ENCODE measurements at places on chromosomes 1 and 21. TPM values are rescaled to one million over a fixed set of nuclear protein-coding genes. Genes with fewer than 3 reads are reported as not detected.

NTNG1 gene
- total RNA-seq = 12.6 TPM

ITLN1 gene
- total RNA-seq = 295 TPM

OR2T35 gene
- not detected for total RNA-seq

CD48 gene
- 21.5 TPM for total RNA-seq

MCOLN3 gene
- total RNA-seq = 14.0 TPM

AURKAIP1 gene
- total RNA-seq = 92.1 TPM

HPCA gene
- total RNA-seq = not detected

OR6K3 gene
- total RNA-seq = 2.3 TPM

OR2L13 gene
- total RNA-seq = not detected

IL23R gene
- total RNA-seq = 0.20 TPM

TPM3 gene
- 326 TPM for total RNA-seq

VHLL gene
- not detected for total RNA-seq

WDTC1 gene
- 44.1 TPM for total RNA-seq

CD84 gene
- 20.7 TPM for total RNA-seq

SEC16B gene
- 2.2 TPM for total RNA-seq

CRYAA gene
- total RNA-seq = not detected

KRTAP13-1 gene
- not detected for total RNA-seq

AVPR1B gene
- total RNA-seq = not detected

DNA sequence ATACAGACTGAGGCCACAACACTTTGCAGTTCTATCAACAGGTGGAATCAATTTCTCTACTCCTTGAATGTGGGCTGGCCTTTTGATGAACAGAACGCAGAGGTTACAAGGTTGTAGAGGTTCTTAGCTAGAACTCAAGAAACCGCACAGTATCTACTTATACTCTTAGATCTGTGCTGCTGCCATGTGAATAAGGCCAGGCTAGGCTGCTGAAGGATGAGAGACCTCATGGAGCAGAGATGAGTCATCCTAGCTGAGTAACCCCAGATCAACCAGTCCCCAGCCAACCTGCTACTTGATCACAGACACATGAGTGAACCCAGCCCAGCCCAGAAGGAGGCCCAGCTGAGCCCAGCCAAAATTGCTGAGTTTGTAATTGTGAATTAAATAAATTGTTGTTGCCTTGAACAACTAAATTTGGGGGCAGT lies 35.3 kb upstream of the BCAR3 start:
- no peaks in the 10 kb centered on the region for H3K27me3 ChIP-seq
- no peak overlapping the region for H3K27ac ChIP-seq
- no peaks in the 10 kb centered on the region for H3K36me3 ChIP-seq
- no peak for DNase-seq
- no peak overlapping the region for H3K4me3 ChIP-seq

GRCh38 chr1:84687714-84688462 lies 2.4 kb downstream of the SSX2IP start:
- H3K4me1 ChIP-seq = peaks cover 8% of the 10 kb centered on the region
- H3K27me3 ChIP-seq = no peaks in the 10 kb centered on the region
- H3K36me3 ChIP-seq = no peaks in the 10 kb centered on the region
- no peak for DNase-seq

GRCh38 chr1:30783256-30783915 lies 25.8 kb upstream of the LAPTM5 start:
- no peaks in the 10 kb centered on the region for H3K36me3 ChIP-seq
- no peak overlapping the region for H3K4me3 ChIP-seq
- no peak overlapping the region for H3K27ac ChIP-seq
- peaks cover 18% of the 10 kb centered on the region for H3K4me1 ChIP-seq
- H3K27me3 ChIP-seq = no peaks in the 10 kb centered on the region

- peaks cover 6% of the 10 kb centered on the region for H3K27me3 ChIP-seq
- no peaks in the 10 kb centered on the region for H3K36me3 ChIP-seq
- H3K4me3 ChIP-seq = no peak overlapping the region
- no peaks in the 10 kb centered on the region for H3K4me1 ChIP-seq
Observed at GRCh38 chr1:57637155-57637554, 213.3 kb upstream of the DAB1 start.

DNA sequence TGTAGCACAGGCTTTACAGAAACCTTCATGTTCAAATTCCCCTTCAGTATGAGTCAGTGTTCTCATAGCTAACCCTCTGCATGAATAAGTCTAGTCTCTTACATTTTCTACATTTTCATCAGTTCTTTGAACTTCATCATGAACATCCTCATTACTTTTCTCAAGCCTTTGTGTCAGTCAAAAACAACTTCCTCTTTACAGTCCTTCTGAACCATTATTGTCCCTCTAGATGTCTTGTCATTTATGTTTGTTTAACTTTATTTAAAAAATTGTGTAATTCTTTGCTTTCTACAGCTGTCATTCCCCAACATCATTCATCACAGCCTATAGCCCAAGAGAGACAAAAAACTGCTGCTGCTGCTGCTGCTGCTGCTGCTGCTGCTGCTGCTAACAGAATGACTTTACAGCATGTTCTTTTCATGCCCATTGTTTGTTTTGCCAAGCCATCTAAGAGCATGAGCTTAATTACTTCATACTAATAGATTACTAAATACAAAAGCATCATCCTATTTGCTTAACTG lies 133.1 kb downstream of the LRRC40 start:
- no peak for DNase-seq
- no peak overlapping the region for H3K4me3 ChIP-seq
- H3K27ac ChIP-seq = no peak overlapping the region
- H3K36me3 ChIP-seq = no peaks in the 10 kb centered on the region
- H3K4me1 ChIP-seq = no peaks in the 10 kb centered on the region

GRCh38 chr1:197775282-197776262 lies at the start of gene DENND1B:
TSS of gene DENND1B (minus strand) at chr1:197775480. CDS start at chr1:197775155, 325 bp downstream.
- H3K4me1 ChIP-seq = peaks cover 25% of the 10 kb centered on the region
- no peaks in the 10 kb centered on the region for H3K36me3 ChIP-seq

- DNase-seq = no peak
- no peaks in the 10 kb centered on the region for H3K4me1 ChIP-seq
- no peaks in the 10 kb centered on the region for H3K36me3 ChIP-seq
- no peak overlapping the region for H3K4me3 ChIP-seq
- H3K27me3 ChIP-seq = no peaks in the 10 kb centered on the region
Observed at GRCh38 chr1:180757657-180758056, 125.8 kb downstream of the XPR1 start.

- DNase-seq = no peak
- no peaks in the 10 kb centered on the region for H3K27me3 ChIP-seq
- H3K4me3 ChIP-seq = no peak overlapping the region
- no peaks in the 10 kb centered on the region for H3K36me3 ChIP-seq
- H3K4me1 ChIP-seq = no peaks in the 10 kb centered on the region
- H3K27ac ChIP-seq = no peak overlapping the region
Observed at GRCh38 chr1:211627259-211627658, 48.2 kb downstream of the NEK2 start.

DNA sequence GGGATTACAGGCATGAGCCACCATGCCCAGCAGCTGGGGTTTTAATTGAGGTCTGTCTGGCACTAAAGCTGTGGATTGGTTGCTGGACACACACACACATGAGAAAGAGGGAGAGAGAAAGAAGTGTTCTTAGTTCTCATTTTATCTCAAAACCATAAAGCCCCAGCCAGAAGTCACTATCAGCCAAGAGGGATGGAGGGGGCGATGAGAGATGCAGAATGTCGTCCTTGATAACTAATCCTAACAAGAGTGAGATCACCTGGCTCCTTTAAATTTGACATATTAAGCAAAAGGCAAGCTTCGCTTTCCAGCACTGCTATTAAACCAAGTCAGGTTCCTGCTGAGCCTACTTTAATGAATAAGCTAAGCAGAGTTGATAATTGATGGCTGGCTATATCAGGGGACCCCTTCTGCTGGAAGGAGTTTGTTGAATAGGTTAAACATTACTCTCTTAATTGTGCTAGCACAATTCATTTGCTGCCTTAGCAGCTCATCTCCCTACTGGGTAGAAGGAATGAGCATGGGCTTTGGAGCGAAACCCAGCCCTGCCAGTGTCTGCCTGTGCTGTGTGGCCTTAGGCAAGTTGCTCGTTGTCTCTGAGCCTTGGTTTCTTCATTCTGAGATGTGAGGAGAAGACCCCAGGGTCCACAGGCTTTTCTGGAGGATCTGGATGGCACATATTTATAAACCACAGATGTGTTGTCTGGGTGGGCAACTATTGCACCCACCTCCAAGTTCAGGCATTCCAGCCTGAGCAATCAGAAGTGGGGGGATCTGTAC lies 50.8 kb downstream of the ALPL start:
- H3K4me3 ChIP-seq = no peak overlapping the region
- no peaks in the 10 kb centered on the region for H3K27me3 ChIP-seq
- no peaks in the 10 kb centered on the region for H3K4me1 ChIP-seq
- H3K36me3 ChIP-seq = no peaks in the 10 kb centered on the region
- no peak overlapping the region for H3K27ac ChIP-seq

DNA sequence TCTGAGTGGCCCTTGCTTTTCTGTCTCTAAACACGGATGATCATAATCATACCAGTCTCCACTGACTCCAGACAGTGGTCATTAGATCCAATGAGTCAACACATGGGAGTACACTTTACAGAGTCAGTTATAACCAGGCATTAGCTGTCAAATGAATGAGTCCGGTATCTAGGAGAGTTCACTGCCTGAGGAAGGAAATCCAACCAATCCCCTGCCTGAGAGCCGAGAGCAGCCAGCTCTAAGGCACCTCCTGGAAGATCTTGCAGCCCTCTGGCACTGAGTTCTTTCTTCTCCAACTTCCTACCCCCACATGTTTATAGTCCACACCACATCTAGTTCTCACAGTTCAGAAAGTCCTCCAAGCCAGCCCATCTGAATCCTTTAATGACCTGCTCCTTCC lies 29.4 kb upstream of the RBM15 start:
- H3K27me3 ChIP-seq = no peaks in the 10 kb centered on the region
- no peak overlapping the region for H3K4me3 ChIP-seq
- DNase-seq = no peak

DNA sequence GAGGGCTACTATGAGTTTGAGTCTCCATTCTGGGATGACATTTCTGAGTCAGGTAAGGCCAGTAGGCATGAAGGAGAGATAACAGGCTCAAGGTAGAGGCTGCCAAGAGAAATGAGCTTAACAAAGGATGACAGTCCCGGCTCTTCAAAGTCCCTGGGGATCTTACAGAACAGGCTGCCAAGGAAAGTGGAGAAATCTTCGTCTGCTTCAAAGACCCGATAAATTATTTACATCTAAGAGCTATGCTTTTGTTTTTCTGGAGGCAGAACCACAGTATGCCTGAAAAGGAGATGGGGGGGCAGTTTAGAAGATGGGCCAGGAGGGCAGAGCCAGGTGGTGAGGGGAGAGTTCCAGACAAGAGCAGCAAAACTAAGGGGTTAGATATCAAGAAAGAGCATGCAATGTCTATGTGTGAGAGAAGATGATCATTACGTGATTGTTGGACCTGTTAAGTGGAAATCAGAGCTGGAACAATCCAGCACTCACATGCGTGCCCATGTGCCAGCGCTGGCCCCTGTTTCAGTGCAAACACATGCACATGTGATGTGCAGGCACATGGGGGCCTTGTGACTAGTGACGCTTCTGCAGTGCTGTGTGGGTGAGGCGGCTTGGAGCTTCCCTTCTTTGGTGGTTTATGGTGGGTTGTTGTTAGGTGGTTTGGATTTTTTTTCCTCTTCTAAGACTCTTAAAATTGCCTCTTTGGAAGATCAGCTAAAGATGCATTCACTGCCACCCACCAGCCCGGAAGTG lies 25.7 kb downstream of the CAMK1G start:
- no peak overlapping the region for H3K27ac ChIP-seq
- H3K36me3 ChIP-seq = no peaks in the 10 kb centered on the region
- DNase-seq = peak; percentile 79

DNA sequence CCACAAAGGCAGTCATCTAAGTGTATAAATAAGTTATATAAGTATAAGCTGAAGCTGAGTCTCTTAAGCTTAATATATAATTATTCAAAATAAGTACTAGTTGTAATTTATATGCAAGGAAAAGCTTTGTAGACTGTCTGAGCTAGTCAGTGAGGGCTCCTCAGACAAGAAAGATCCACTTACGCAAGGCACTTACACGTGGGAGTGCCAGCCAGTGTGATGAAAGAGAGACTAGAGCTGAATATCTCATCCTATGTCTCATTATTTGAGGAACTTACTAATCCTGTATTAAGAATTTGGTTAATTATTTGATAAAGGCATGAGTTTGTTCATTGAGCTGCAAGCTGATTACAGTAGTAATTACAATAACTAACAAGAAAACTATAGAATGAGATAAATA lies 146.9 kb downstream of the PDE4B start:
- no peaks in the 10 kb centered on the region for H3K4me1 ChIP-seq
- H3K36me3 ChIP-seq = no peaks in the 10 kb centered on the region
- H3K27me3 ChIP-seq = no peaks in the 10 kb centered on the region
- no peak overlapping the region for H3K4me3 ChIP-seq
- DNase-seq = no peak
- no peak overlapping the region for H3K27ac ChIP-seq

- H3K4me1 ChIP-seq = peaks cover 14% of the 10 kb centered on the region
- no peaks in the 10 kb centered on the region for H3K36me3 ChIP-seq
- no peak overlapping the region for H3K4me3 ChIP-seq
- H3K27ac ChIP-seq = no peak overlapping the region
- H3K27me3 ChIP-seq = no peaks in the 10 kb centered on the region
- no peak for DNase-seq
Observed at GRCh38 chr1:212229654-212230053, 55.6 kb upstream of the PPP2R5A start.

DNA sequence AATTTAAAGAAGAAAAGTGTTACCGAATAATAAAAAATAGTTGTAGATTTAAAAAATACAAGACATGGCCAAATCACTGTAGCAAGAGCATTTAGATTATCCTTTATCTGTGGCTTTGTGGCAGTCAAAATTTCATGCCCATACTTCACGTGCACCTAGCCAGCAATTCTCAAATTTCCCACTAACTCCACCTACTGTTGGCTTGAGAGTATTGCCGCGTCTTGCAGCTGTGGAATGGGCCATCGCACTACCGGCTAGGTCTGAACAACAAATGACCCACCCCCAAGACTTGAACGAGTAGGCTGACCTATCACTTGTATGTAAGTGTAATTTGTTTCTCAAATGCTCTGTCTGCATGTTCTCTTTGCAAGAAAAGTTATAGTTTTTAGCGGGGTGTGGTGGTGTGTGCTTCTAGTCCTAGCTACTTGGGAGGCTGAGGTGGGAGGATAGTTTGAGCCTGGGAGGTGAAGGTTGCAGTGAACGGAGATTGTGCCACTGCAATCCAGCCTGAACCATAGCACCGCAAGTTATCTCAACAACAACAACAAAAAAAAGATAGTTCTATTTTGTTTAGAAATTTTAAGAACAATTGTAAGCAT lies 4.1 kb downstream of the KRTAP13-4 start:
- H3K27ac ChIP-seq = no peak overlapping the region
- no peaks in the 10 kb centered on the region for H3K4me1 ChIP-seq
- no peak overlapping the region for H3K4me3 ChIP-seq
- H3K36me3 ChIP-seq = no peaks in the 10 kb centered on the region

- H3K27me3 ChIP-seq = no peaks in the 10 kb centered on the region
- peaks cover 27% of the 10 kb centered on the region for H3K4me1 ChIP-seq
- no peak for DNase-seq
- peak overlapping the region; percentile 82 for H3K27ac ChIP-seq
Observed at GRCh38 chr1:15526021-15526489, 593 bp upstream of the DNAJC16 start.

GRCh38 chr1:231317306-231318014 lies 20.2 kb downstream of the EXOC8 start:
- no peak overlapping the region for H3K4me3 ChIP-seq
- no peaks in the 10 kb centered on the region for H3K36me3 ChIP-seq
- H3K27me3 ChIP-seq = no peaks in the 10 kb centered on the region
- H3K4me1 ChIP-seq = no peaks in the 10 kb centered on the region
- no peak overlapping the region for H3K27ac ChIP-seq

- H3K36me3 ChIP-seq = no peaks in the 10 kb centered on the region
- H3K4me1 ChIP-seq = no peaks in the 10 kb centered on the region
- no peak for DNase-seq
Observed at GRCh38 chr1:213154056-213154685, 103.1 kb downstream of the RPS6KC1 start.

- H3K27me3 ChIP-seq = no peaks in the 10 kb centered on the region
- no peaks in the 10 kb centered on the region for H3K4me1 ChIP-seq
- H3K36me3 ChIP-seq = no peaks in the 10 kb centered on the region
- H3K4me3 ChIP-seq = no peak overlapping the region
- no peak overlapping the region for H3K27ac ChIP-seq
Observed at GRCh38 chr1:162366149-162366548, 10.5 kb downstream of the SPATA46 start.

Data from upper lobe of right lung (tissue), 1 donor.